Muscle of leg (tissue), 16 donors: ENCODE measurements at places on chromosomes 16 and 17. TPM values are rescaled to one million over a fixed set of nuclear protein-coding genes. Genes with fewer than 3 reads are reported as not detected.

Gene SLC5A10
- total RNA-seq = not detected

Gene KIF19
- total RNA-seq = 1.6 TPM

Gene CPHXL2
- not detected for total RNA-seq

Gene VMO1
- 8.2 TPM for total RNA-seq

Gene JPT1
- total RNA-seq = 138 TPM

Gene ST6GALNAC1
- total RNA-seq = 0.13 TPM
